Stimulated activated CD8-positive, alpha-beta memory T cell treated with anti-CD3 and anti-CD28 coated beads, Interleukin-2, amount 100 ng/mL, for 1 hour (primary cell): ENCODE measurements at places on chromosomes 7 and 10.

GRCh38 chr7:158730383-158731346, 26.1 kb upstream of the NCAPG2 start:
- DNase-seq = no peak

- DNase-seq = no peak
Measured at GRCh38 chr10:96235326-96236089, 35.9 kb downstream of the BLNK start.

- DNase-seq = no peak
Measured at GRCh38 chr7:28020302-28020940, 160.2 kb downstream of the JAZF1 start.

- no peak for DNase-seq
Measured at GRCh38 chr10:106252541-106252940, 912.0 kb downstream of the SORCS1 start.

DNA sequence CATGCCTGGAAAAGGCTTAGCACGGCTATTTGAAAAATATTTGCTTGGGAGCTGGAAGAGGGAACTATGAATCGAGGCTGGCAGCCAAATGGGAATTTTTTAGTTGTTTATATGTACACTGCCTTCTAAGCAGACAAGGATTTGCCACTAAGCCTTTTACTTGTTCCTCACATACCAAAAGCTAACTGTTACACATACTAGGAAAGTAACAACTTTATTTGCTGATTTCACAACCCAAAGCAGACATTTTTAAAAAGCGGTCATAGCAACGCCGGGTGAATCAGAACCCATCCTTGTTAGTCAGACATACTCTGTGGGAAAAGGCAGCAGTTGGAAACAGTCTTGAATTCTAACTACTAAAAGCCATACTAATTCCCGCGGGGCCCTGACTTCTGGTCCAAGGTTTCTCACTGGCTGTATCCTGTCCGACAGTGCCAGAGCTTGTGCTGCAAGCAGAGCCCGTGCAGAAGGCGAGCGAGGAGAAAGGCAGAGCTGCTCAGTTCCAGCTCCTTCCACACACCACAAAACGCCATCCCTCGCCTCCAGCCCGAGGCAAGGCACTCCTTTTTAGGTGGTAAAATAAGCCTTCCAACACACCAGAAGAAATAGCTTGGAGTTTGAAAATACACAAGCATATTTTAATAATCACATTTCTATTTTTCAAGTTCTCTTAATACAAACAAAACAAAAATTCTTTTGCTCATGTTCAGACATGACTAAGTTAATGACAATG, 89.2 kb downstream of the RNF216 start:
- no peak for DNase-seq

- DNase-seq = no peak
Measured at GRCh38 chr10:129863201-129863663, 100.8 kb downstream of the EBF3 start.

GRCh38 chr7:68977385-68978055, 620.8 kb upstream of the AUTS2 start:
- DNase-seq = no peak

DNA sequence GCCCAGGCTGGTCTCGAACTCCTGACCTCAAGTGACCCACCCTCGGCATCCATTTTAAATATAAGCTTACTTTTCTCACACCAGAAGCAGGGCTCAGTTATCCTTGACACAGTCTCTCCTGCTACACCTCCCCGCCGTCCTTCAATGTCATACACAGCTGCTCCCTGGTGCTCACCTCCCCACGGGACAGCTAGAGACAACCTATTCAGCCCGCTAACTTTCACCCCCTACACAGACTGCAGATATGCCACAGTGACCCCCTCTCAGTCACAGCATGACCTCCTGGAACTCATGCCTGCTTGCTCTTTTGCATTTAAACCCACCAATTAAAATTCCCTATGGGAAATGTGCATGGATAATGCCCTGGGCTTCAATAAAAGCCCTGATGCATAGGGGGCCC, 44.2 kb upstream of the KCNMA1 start:
- no peak for DNase-seq

DNA sequence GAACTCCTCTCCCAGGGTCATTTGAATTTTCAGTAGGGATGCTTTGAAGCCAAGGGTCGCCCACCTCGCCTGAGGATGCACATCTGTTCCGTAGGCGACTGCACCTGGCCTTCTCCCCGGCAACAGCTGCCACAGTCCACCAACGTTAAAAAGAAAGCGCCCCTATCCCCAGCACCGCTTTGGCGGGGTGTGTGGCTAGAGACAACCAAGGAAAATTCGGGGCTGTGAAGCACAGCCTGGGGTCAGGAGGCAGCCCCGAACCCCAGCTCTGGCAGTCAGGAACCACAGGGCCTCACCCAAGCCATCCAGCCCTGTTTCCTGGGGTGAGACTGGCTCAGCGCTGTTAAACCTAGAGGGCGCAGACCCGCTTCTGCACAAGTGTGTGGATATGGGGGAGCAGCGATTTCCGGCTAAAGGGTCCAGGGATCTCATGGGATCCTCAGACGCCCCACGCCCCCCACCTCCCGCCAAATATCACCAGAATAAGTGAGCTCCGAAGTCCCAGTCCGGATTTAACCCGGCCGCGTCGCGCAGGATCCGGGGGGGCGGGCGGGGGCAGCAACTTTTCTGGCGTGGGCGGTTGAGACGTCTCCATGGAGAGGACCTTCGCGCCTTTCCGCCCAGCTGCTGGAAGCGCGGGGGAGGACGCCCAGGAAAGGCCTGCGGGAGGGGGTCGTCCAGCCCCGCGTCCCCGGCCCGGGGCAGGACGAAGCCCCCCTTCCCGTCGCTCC, 822 bp downstream of the ZC3HAV1L start:
- no peak for DNase-seq

DNA sequence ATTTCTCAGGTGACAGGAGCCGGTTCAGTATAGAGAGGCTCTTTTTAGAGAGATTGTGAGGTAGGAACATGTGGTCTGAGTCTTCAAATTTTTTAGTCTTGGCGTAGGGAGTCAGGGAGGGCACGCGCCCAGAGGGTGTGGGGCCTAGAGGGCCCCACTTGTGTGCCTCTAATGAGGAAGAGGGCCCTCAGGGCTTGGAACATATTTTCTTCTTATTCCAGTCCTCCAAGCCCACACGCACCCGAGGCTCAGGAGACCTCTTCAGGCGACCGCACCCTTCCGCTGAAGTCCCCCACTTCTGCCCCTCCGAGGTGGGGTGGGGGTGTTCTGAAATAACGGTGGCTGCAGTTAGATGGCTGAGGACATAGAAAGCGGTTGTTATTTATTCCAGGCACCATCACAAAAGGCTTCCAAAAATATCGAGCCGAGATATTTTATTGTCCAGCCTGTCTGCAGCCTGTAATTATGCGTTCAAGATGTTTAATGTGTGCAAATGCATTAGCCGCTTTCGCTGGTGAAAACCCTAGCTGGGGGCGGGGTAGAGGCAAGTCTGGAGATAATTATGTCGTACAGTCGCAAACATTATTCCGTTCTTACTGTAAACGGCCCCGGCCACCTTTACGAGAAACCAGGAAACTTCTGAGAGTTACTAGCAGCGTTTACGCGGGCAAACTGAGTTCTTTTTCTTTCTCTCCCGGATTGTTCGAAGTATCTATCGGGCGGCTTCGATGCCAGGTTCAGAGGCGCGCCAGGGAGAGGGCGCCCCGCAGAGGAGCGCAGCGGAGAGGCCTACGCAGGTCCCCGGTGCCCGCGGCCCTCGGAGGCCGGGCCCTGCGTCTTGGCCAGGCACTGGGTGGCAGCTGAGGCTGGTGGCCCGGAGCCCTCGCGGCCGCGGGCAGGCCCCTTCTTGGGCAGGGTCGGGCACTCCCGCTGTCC, 12.9 kb upstream of the HOXA13 start:
- DNase-seq = no peak

GRCh38 chr7:134941185-134941900, 45.0 kb upstream of the AGBL3 start:
- DNase-seq = no peak

GRCh38 chr7:39197831-39198230, 220.1 kb downstream of the POU6F2 start:
- DNase-seq = no peak

- no peak for DNase-seq
Measured at GRCh38 chr10:98328163-98328562, 60.2 kb upstream of the LOXL4 start.

DNA sequence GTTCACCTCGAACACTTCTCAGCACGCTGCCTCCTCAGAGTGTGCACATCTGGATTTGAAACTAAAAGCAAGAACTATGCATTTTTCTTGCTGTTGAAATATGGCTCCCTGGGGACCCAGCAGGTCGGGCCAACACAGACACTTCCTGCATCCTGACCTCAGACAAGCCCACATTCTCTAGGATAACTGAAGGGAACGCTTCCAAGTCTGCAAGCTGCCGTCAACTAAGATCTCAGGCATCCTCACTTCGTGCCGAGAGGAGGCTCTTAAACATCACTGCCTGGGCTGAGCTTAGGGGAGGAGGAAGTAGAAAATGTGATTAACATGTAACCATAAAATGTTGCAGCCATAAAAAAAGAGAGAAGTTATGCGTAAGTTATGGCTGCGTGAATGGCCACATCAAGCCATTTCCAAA, 65.5 kb downstream of the PYROXD2 start:
- DNase-seq = no peak

- DNase-seq = no peak
Measured at GRCh38 chr10:1401071-1401965, 336.0 kb downstream of the ADARB2 start.

- no peak for DNase-seq
Measured at GRCh38 chr10:129134371-129134770, 332.7 kb upstream of the MGMT start.

DNA sequence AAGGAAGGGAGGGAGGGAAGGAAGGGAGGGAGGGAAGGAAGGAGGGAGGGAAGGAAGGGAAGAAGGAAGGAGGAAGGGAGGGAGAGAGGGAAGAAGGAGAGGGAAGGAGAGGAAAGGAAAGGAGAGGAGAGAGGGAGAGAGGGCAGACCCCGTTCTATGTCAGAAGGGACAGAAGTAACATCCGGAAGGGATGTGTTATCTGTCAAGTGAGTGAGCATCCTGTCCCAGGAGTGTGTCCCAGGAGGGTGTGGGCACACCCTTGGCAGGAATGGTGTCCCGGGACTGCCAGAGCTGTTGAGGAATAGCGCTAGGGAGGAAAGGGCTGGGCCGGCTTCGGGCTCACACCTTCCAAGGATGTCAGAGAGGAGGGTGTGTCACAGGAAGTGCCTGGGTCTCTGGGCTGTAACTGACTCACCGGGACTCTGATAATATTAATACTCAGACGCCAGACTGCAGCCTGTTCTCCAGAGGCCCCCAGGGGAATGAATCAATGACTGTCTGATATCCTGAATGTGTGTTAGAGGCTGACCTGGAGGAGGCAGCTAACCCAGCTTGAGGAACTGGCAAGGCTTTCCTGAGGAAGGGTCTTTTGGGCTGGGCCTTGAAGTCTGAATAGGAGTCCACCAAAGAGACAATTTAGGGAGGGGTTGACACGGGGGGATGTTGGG, 125.6 kb upstream of the TNRC18 start:
- no peak for DNase-seq

DNA sequence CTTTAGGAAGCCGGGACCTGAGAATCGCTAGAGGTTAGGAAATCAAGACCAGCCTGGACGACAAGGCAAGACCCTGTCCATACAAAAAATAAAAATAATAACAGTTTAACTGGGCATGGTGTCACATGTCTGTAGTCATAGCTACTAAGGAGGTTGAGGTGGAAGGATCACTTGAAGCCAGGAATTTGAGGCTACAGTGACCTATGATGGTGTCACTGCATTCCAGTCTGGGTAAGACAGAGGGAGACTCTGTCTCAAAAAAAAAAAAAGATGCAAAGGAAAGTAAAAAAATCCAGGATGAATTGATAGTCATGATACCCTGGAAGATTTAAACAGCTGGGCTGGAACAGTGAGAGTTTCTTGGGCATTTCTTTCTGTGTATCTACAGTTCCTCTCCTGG, 463.2 kb downstream of the GALNT17 start:
- DNase-seq = no peak

DNA sequence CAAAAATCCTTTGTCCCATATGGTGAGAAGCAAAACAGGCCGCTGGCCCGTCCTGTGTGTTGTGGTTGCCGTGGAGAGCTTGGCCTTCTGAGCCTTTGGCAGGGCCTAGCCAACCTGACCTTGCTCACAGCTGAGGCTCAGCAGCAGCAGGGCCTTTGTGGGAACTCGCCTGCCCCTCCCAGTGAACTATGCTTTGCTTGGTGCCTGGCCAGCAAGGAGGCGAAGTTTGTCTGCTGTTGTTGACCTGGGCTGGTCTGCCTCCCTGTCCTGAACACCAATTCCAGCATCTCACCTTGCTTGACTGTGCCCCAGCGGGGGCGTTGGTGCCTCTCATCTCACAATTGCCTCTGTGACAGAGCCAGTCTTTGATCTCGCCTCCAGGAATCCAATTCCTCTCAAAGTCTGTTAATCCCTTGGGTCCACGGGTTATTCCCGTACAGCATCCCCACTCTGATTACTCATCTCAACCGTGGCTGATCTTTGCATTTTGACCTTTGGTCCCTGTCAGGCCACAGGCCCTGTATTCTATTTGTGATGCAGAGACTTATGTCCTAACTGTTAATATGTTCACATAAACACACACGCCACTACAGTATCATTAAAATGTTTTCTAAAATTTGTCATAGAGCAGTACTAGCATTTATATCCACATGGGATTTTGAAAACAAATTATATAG, 22.6 kb downstream of the EPDR1 start:
- no peak for DNase-seq

GRCh38 chr7:96532428-96532935, 177.2 kb downstream of the SEM1 start:
- no peak for DNase-seq

DNA sequence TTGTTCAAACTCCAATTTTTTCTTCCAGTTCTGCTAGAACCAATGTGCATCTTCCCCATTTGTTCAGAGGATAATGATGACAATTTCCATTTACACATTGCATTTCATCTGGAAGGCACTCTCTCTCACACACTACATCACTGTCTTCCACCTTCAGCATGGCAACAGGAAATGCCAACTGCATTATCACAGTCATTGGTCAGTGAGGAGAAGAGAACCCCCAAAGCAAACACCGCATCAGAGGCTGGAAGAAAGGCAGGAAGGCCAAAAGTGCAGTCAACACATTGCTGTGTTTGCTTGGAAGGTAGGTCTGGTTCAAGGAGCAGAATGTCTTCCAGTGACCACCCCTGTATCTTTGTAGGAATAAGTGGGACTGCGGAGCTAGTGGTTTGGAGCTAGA, 192.2 kb upstream of the RHOBTB1 start:
- no peak for DNase-seq

DNA sequence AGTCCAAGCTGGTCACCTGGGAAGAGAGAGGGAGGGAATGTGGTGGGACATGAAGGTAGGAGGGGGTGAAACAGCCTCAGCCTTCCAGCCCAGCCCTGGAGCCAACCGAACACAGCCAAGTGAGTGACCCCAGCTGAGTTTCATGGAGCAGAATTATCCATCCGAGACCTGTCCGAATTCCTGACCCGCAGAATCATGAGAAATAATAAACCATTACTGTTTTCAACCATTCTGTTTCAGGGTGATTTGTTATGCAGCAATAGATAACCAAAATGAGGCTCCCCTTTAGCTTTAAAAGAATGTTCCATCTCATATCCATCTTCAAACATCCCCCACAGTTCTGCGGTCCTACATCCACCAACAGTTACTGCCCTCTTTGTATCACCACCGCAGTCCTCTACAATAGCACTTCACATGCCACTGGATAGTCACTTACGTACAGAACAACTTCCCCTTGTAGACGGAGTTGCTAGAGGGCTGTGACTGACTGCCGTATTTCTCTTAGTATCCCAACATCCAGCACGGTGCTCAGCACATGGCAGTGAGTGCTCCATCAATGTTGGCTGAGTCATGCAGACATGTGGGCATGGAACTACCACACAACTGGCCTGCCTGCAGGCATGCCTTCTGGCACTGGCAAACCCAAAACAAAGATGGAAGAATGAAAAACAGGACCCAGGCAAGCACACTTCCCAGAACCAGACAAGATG, 18.5 kb downstream of the KIAA1549 start:
- DNase-seq = no peak
